ENCODE measurements at places on chromosomes 13 and 19. TPM values are rescaled to one million over a fixed set of nuclear protein-coding genes. Genes with fewer than 3 reads are reported as not detected.
A peak's percentile ranks its signal among the peaks of the same experiment; 100 is the strongest.

ACER1 gene
- not detected for total RNA-seq

TRPC4 gene
- total RNA-seq = 6.3 TPM

NLRP7 gene
- not detected for total RNA-seq

DNA sequence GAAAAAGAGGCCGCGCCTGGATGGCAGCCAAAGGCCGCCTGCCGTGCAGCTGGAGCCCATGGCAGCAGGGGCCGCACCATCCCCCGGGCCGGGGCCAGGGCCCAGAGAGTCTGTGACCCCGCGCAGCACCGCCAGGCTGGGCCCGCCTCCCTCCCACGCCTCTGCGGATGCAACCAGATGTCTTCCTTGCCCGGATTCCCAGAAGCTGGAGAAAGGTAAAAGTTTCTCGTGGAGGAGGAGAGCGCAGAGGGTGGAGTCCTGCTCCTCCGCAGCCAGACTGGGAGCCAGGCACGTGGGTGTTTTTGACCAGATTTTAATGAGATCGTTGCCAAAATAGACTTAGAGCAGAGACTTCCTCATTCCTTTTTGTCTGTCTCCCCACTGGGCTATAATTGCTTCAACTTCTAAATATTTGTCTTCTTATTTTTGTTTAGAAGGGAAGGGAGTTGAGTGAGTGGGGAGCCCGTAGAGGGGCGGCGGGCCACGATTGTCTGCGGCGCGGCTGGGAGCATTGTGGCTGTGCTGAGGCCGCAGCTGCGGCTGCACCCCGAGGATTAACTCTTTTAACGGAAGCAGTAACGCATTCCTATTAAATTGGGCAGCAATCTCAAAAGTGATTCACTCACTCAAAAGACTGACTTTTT is 22.8 kb upstream of the NDUFS7 start:
- DNase-seq = peak; percentile 90
- peak overlapping the region; percentile 69 for H3K4me3 ChIP-seq

DNA sequence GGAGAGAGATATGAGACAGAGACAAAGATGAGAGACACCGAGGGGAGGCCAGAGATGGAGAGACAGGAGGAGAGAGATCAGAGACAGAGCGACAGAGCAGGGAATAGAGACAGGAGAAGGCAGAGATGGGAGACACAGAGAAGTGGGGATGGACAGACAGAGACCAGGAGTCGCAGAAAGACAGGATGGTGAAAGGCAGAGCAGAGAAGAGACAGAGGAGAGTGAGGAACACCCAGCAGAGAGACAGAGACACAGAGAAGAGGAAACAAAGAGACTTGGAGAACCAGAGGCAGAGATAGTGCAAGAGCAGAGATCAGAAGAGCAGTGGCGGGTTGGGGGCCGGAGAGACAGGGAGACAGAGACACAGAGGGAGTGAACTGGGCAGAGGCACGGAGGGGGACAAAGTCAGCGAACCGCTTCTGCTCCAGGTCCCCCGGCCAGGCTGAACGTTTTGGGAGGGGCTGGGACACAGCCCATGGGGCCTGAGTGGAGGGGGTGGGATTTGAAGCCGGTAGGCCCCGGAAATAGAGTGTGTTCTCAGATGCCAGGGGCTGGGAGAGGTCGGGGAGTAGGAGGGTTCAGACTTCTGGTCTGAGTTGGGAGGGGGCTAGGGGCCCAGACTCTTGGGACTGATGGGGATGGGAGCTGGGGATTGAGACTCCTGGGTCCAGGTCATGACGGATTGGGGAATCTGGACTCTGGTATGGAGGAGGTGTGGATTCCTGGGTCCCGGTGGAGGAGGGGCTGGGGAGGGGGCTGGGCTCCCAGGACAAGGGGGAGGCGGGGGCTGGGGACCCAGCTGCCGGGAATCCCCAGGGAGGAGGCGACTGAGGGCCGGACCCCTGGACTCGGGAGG is 654 bp downstream of the ZNF579 start:
- H3K4me1 ChIP-seq = peaks cover 17% of the 10 kb centered on the region
- H3K27me3 ChIP-seq = no peaks in the 10 kb centered on the region
- H3K4me3 ChIP-seq = peak overlapping the region; percentile 91

DNA sequence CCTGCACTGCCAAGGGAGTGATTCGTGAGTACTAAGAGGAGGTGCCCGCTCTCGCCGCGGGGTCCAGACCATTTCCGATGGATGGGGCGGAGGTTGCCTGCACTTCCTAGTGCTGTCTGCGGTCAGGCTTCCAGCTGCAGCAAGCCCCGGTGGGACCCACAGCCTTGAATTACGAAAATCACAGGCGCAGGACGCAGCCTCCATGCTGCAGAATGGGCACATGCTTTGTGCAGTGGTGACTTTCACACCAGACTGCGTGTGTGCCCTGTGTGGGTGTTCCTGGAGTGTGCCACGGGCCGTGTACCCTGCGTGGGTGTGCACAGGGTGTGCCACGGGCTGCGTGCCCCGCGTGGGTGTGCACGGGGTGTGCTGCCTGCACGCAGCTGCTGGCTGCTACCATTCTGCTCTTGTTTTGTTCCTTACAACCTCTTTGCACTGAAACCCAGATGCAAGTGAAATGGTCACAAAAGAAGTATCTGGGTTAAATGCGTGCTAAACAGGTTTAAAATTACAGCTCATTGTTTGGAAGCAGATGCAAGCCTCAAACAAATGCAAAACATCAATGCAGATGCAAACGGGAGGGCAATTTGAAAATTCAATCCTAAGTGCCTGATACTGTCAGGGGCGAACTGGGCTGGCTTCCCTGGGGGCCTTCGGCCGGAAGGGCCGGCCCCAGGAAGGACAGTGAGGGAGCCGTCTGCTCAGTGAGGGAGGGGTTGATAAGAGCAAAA is 221.2 kb upstream of the SOX1 start:
- no peaks in the 10 kb centered on the region for H3K27me3 ChIP-seq
- no peak overlapping the region for H3K4me3 ChIP-seq
- no peaks in the 10 kb centered on the region for H3K36me3 ChIP-seq
- no peak overlapping the region for H3K27ac ChIP-seq

DNA sequence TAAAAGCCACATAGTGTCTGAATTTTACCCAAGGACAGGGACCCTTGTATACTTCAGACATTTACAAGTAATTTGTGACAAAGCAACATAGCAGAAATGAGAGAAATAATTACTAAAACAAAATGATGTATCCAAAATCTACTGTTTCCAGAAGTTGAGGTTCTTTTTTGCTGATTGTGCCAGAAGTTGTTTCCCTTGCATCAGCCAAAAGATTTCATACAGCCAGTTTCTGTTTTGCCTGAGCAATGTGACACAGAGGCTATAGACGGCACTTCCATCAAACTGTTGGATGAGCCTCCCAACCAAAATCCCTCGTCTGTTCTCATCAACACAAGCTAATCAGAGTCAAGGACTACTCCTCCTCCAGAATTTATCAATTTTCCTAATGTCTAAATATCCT is 913.2 kb upstream of the GPC6 start:
- H3K27me3 ChIP-seq = no peaks in the 10 kb centered on the region
- DNase-seq = no peak
- H3K27ac ChIP-seq = no peak overlapping the region
- no peak overlapping the region for H3K4me3 ChIP-seq

DNA sequence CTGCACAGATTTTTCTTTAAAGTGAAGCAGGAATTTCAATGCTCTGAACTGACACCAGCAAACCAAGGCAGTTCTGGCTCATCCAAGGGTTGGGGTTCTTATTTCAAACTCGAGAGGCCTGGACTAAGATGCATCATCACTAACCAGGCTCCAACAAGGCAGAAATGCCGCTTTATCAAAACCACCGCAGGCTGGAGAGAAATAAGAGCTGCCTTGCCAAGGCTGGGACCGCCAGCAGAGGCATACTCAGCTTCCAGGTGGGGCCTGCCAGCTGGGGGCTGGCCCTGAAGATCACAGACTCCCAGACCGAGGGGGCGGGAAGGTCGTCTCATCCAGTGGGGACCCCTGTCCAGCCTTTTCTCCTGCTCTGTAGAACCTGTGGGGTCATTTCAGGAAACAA is 37.4 kb upstream of the GAS6 start:
- peak; percentile 68 for DNase-seq

DNA sequence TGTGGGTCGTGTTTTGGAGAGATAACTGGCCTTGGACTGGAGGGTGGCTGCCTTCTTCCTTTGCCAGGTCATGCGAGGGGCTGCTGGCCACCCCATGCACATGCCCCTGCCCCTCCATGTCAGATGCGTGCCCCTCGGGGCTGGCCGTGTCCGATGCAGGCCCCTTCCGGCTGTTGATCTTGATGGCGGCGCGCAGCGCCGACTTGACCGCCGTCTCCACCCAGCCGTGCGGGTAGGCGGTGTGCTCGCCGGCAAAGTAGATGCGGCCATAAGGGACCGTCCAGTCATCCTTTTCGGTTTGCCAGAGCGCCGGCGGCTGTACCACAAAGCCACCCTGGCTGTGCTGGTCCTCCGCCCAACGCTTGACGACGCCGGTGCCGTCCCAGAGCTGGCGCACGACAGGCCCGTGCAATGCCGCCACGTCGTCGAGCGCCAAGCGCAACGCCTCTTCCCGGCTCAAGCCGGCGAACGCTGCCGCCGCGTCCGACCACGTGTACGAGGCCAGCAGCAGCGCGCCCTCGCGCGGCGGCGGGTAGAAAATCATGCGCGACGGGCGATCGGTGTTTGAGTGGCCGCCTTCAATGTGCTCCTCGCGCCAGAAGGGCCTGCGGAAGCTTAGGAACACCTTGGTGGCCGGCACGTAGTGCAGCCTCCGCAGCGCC is 6.9 kb downstream of the IL4I1 start:
- peaks cover 6% of the 10 kb centered on the region for H3K27me3 ChIP-seq
- no peak overlapping the region for H3K27ac ChIP-seq
- H3K4me1 ChIP-seq = peaks cover 8% of the 10 kb centered on the region

DNA sequence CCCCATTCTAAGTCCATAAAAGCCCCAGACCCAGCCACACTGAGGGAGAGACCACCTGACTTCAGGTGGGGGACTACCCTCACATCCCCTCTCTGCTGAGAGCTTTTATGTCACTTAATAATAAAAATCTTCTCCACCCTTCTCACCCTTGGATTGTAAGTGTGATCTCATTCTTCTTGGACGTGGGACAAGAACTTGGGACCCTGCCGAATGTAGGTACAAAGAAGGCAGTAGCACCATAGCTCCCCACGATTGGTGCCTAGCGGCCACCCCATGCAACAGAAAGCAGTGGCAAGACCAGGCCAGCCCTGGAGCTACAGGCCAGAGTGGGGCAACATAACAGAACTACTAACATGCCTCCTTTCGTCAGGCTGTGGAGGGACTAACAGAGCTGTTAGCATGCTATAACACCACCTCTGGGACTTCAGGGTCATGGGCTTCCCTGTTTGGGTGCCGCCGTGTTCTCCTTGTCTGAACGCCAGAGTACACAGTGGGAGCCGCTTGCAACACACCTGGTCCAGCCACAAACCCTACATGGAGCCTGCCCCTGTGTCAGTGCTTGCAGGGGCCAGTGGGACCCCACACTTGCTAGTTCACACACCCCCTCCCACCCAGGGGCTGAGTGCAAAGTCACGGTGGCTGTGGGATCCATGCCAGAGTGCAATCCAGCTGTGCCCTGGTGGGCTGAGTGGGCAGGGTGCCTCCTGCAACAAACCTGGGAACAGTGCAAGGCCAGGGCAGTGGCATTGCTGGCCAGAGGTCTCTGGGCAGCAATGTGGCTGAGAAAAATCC is 5.2 kb upstream of the FBXO17 start:
- H3K27me3 ChIP-seq = peaks cover 5% of the 10 kb centered on the region
- no peak overlapping the region for H3K4me3 ChIP-seq
- no peak overlapping the region for H3K27ac ChIP-seq
- DNase-seq = no peak
- peaks cover 9% of the 10 kb centered on the region for H3K4me1 ChIP-seq

- no peaks in the 10 kb centered on the region for H3K4me1 ChIP-seq
- H3K27me3 ChIP-seq = no peaks in the 10 kb centered on the region
Observed at GRCh38 chr13:113669755-113670341, 2.8 kb downstream of the GRK1 start.
